ENCODE measurements at places on chromosomes 6 and 20.

- no peak for DNase-seq
Observed at GRCh38 chr20:34193051-34193450, 48.2 kb upstream of the ASIP start.

DNA sequence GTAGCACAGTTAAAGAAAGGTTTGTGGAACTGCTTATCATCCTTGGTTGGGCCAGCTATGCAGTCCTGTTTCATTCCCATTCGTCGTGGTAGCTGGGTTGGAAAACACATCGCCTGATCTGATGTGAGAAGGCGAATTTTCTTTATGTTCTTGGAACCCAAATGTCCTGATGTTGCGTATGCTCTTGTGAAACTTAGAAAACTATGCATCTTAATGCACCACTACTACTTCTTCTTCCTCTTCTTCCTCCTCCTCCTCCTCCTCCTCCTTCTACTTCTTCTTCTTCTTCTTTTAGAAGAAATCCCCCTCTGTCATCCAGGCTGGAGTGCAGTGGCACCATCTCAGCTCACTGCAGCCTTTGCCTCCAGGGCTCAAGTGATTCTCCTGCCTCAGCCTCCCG lies 381.6 kb downstream of the UTRN start:
- DNase-seq: no peak

DNA sequence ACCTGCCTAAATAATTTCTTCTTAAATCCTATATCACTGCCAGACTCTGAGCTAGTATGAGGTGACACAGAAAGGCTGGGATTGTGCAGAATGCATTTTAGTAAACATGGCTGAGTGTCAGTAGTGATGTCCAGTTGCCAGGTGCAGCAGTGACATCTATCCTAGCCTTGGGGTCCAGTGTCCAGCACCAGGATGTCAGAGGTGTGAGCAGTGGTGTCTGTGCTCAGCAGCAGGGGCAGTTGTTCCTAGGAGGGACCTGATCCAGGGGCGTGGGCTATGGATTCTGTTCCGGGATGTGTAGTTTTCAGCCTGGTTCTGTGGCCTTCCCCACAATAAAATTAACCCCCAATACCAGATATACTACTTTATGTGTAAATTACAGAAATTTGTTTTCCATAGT lies 6.0 kb downstream of the HLA-C start:
- DNase-seq: no peak

DNA sequence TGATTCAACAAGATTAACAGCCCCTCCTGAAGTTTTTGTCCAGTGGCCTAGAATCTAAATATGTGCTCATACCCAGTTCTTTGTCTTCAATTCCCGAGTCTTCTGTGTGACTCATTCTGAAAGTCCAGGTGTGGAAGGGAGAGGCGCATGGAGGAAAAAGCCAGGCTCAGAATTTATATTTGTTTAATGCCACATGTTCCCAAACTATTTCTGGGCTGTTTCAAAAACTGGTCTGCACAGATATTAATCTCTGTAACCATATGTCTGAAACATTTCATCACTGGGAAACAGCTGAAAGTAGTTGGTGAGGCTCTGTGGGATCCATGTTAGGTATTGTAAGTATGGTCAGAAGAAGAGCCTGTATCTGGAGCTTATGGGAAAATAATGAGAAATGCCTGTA lies 266.0 kb downstream of the PAX1 start:
- no peak for DNase-seq

DNA sequence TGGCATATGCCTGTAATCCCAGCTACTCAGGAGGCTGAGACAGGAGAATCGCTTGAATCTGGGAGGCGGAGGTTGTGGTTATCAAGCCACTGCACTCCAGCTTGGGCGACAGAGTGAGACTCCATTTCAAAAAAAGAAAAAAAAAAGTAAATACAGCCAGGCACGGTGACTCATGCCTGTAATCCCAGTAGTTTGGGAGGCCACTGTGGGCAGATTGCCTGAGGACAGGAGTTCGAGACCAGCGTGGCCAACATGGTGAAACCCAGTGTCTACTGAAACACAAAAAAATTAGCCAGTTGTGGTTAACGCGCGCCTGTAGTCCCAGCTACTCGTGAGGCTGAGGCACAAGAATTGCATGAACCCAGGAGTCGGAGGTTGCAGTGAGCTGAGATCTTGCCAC lies 1.5 kb upstream of the NINL start:
- no peak for DNase-seq

- DNase-seq: no peak
Observed at GRCh38 chr6:35046862-35047261, 94.3 kb downstream of the TCP11 start.

DNA sequence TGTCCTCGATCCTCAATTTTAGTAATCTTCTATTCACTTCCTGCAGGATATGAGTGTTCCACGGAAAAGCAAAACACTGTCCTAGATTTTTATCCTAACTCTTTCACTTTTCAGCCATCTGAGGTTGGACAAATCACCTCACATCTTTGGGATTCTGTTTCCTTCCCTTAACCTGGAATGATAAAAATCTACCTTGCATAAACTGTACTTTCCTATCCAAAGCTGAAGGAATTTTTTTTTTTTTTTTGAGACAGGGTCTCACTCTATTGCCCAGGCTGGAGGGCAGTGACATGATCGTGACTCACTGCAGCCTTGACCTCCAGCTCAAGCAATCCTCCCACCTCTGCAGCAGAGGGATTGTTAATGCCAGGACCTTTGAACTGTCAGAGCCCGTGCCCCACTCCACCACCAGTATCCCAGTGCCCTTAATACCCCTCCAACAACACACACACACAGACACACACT lies 20.5 kb downstream of the CAPN11 start:
- DNase-seq: no peak

GRCh38 chr6:17633465-17634188 lies 33.5 kb downstream of the FAM8A1 start:
- no peak for DNase-seq
